Transverse colon (tissue), 4 donors: ENCODE measurements at places on chromosomes 7 and 10.
A peak's percentile ranks its signal among the peaks of the same experiment; 100 is the strongest.

DNA sequence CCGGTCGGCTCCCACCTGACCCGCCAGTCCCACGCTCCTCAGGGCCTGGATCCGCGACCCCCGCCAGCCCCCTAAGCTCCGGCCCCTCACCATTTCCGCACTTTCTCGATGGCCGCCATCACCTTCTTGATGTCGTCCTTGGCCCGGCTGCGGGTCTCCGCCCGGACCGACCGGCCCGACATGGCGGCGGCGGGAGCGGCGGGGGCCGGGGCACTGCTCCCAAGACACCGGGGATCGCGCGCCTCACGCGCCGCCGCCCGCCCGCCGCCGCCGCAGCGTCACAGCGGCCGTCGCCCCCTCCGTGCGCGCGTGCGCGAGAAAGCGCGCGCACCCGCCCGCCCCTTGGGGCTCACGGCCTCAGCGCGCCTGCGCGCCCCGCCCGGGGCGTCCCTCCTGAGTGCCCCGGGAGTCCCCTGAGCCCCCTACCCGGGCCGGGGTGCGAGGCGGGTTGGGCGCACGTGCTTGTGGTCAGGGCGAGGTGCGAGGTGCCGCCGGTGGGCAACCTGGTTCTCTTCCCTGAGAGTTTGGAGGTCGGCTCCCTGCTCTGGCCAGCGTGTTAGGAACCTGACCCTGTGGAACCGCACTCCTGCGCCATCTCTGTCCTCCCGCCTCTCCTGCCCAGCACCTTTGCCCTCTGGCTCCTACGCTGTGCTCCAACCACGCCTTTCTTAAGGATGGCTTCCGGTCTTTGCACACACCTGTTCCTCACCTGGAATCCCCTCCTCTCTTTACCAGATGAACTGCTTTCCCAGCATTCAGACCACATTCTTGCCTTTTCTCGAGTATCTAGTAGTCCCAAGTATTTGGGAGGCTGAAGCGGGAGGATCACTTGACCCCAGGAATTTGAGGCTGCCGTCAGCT, at the start of gene BCL7B:
BCL7B (minus strand) TSS at position 294 of the 861 bp plus-strand sequence; CDS start at position 182, 112 bp downstream.
- H3K4me3 ChIP-seq: peak within 1 kb of the TSS; percentile 87
- no peaks in the 10 kb centered on the region for H3K27me3 ChIP-seq
- peaks cover 15% of the 10 kb centered on the region for H3K36me3 ChIP-seq
- peaks cover 34% of the 10 kb centered on the region for H3K4me1 ChIP-seq

GRCh38 chr7:100739934-100740333, 6.5 kb downstream of the ZAN start:
- no peaks in the 10 kb centered on the region for H3K4me1 ChIP-seq
- H3K36me3 ChIP-seq: no peaks in the 10 kb centered on the region
- no peak overlapping the region for H3K27ac ChIP-seq

DNA sequence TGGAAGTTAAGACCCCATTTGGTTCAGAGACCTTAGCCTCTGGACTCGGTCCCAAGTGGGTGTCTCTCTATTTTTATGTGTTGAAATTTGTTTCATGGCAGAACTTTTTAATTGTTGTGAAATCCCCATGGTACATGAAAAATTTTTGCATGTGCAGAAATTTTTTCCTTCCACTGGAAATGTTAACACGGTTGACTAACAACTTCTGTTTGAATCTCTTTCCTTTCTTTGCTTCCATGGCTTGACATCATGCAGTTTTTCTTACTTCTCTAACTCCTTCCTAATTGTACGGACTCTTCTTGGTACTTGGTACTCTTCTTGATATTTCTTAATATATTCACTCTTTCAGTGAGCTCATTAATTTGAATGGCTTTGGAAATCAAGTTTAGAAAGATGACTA, 18.3 kb downstream of the MDFIC start:
- DNase-seq: no peak
- H3K4me3 ChIP-seq: no peak overlapping the region
- H3K36me3 ChIP-seq: no peaks in the 10 kb centered on the region

DNA sequence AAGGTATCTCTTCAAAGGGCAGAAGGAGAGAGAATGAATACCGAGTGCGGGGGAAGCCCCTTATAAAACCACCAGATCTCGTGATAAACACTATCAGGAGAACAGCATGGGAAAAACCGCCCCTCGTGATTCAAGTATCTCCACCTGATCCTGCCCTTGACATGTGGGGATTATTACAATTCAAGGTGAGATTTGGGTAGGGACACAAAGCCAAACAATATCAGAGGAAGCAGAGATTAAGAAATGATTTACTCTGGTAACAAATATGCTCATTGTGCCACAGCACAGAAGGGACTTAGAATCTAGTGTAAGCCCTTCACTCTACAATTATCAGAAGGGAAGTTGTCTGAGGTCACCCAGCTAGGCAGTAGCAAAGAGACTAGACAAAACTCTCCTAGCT, 40.1 kb upstream of the ZNRF2 start:
- no peaks in the 10 kb centered on the region for H3K36me3 ChIP-seq
- no peak overlapping the region for H3K4me3 ChIP-seq
- DNase-seq: no peak
- no peaks in the 10 kb centered on the region for H3K4me1 ChIP-seq
- H3K27ac ChIP-seq: no peak overlapping the region

- H3K36me3 ChIP-seq: no peaks in the 10 kb centered on the region
- no peak overlapping the region for H3K4me3 ChIP-seq
- peak; percentile 28 for DNase-seq
- H3K4me1 ChIP-seq: peaks cover 16% of the 10 kb centered on the region
Measured at GRCh38 chr10:79390551-79391229, 43.4 kb downstream of the PPIF start.

DNA sequence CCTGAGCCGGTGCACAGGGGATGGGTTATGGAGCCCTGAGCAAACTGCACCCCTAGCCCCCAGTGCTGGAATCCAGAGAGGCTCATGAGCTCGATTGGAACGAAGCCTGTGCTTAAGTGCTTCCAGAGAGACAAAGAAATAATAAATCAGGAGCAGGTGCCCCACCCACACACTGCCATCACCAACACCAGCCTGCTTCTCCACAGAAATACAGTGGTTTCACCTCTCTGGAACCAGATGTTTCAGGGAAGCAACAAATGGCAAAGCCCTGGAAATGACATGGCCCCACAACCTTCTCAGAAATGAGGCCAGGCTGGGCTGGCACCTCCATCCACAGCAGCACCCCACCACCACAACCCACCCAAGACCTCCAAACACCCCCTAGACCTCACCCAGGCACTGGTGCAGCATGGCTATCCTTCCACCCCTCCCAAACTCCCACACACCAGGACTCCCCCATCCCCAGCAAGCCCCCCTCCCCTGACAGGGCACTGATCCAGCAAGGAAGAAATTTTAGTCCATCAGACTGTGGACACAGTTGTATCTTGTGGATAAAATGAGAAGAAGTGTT, 4.1 kb upstream of the SLC18A3 start:
- H3K36me3 ChIP-seq: no peaks in the 10 kb centered on the region
- H3K4me1 ChIP-seq: peaks cover 9% of the 10 kb centered on the region
- H3K4me3 ChIP-seq: no peak overlapping the region
- no peak overlapping the region for H3K27ac ChIP-seq

- H3K27me3 ChIP-seq: peaks cover 31% of the 10 kb centered on the region
- no peak overlapping the region for H3K27ac ChIP-seq
- no peaks in the 10 kb centered on the region for H3K4me1 ChIP-seq
- H3K36me3 ChIP-seq: no peaks in the 10 kb centered on the region
- H3K4me3 ChIP-seq: no peak overlapping the region
Measured at GRCh38 chr10:117087521-117087920, 50.5 kb downstream of the VAX1 start.

GRCh38 chr7:36048141-36048901, 104.7 kb upstream of the EEPD1 start:
- H3K27me3 ChIP-seq: no peaks in the 10 kb centered on the region
- no peak overlapping the region for H3K4me3 ChIP-seq
- DNase-seq: no peak
- H3K4me1 ChIP-seq: no peaks in the 10 kb centered on the region

GRCh38 chr7:6205971-6206660, 66.3 kb downstream of the CYTH3 start:
- H3K27me3 ChIP-seq: no peaks in the 10 kb centered on the region
- no peaks in the 10 kb centered on the region for H3K36me3 ChIP-seq
- DNase-seq: no peak
- no peak overlapping the region for H3K27ac ChIP-seq

DNA sequence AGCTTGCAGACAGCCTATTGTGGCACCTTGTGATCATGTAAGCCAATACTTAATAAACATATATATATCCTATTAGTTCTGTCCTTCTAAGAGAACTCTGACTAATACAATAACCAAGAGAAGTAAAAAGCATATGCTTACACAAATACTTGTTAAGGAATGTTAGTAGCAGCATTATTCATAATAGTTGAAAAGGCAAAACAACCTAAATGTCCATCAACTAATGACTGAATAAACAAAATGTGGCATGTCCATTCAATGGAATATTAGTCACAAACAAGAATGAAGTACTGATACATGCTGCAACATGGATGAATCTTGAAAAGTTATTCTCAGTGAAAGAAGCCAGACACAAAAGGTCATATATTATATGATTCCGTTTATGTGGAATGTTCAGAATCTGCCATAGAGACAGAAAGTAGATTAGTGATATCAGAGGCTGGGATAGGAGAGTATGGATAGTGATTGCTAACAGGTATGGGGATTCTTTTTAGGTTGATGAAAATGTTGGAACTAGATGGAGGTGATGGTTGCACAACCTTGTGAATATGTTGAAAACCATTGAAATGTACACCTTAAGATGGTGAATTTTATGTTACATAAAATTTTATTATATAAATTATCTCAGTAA, 112.5 kb upstream of the UNC5B start:
- H3K4me1 ChIP-seq: no peaks in the 10 kb centered on the region
- no peak overlapping the region for H3K4me3 ChIP-seq
- H3K27me3 ChIP-seq: peaks cover 36% of the 10 kb centered on the region
- no peaks in the 10 kb centered on the region for H3K36me3 ChIP-seq
- no peak for DNase-seq
- no peak overlapping the region for H3K27ac ChIP-seq

DNA sequence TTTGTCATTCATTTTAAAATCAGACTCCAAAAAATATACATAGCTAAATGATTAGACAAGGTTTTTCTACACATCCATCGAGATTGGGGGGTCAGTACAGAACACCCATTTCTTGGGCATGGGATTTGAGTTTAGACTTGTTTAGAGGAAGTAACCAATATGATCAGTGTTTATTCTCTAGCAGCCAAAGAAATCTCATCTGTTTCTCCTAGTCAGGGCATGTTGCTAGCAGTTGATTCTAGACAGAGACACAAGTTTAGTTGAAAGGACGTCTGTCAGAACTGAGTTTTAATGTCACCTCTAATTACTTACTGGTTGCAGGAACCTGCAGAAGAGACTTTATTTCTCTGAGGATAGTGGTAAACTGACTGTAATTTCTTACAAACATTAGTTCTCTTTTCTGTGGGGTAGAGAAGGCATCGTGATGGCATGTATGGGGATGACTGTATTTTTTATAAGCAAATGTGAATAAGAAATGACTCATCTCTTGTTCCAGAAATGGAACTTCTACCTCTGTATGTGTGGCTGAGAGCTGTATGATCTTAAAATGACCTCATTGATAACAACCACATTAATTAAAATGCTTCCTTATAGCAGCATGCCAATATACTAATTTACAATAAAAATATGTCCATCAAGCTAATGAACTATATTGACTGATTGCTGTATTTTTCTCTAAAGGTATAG, 30.6 kb upstream of the RHOBTB1 start:
- no peak for DNase-seq
- peaks cover 4% of the 10 kb centered on the region for H3K4me1 ChIP-seq
- H3K27me3 ChIP-seq: no peaks in the 10 kb centered on the region
- no peak overlapping the region for H3K27ac ChIP-seq

- H3K4me3 ChIP-seq: peak overlapping the region; percentile 46
- H3K27ac ChIP-seq: peak overlapping the region; percentile 87
- peaks cover 91% of the 10 kb centered on the region for H3K27me3 ChIP-seq
- H3K4me1 ChIP-seq: peaks cover 8% of the 10 kb centered on the region
- H3K36me3 ChIP-seq: no peaks in the 10 kb centered on the region
- DNase-seq: peak; percentile 21
Measured at GRCh38 chr10:114042895-114043531, 653 bp upstream of the ADRB1 start.

DNA sequence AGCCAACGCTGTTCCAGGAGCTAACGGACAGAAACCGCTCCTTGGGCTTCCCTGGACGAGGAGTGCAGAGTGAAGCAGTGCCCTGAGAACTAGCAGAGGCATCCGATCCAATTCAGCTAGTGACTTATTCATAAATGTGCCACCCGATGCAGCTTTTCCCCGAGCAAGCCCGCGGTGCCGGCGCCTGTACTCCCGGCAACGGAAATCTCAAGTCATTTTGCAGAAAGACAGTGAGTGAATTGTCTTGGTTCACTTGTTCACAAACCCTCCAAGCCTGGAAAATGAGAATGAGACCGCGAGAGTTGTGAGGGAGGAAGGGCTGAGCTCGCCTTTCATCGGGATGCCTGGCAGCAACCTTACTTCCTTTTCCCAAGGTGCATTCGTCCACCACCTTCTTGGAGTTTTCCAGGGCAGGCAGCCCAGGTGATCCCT, 87.5 kb downstream of the COBL start:
- no peaks in the 10 kb centered on the region for H3K27me3 ChIP-seq
- no peaks in the 10 kb centered on the region for H3K36me3 ChIP-seq
- no peak for DNase-seq
- no peak overlapping the region for H3K27ac ChIP-seq

- H3K4me1 ChIP-seq: peaks cover 11% of the 10 kb centered on the region
- DNase-seq: no peak
- peaks cover 99% of the 10 kb centered on the region for H3K27me3 ChIP-seq
- H3K27ac ChIP-seq: no peak overlapping the region
Measured at GRCh38 chr10:124451276-124451675, 1.4 kb upstream of the NKX1-2 start.

GRCh38 chr7:26348234-26348851, 56.7 kb downstream of the SNX10 start:
- H3K4me1 ChIP-seq: no peaks in the 10 kb centered on the region
- H3K4me3 ChIP-seq: no peak overlapping the region
- H3K27me3 ChIP-seq: no peaks in the 10 kb centered on the region

DNA sequence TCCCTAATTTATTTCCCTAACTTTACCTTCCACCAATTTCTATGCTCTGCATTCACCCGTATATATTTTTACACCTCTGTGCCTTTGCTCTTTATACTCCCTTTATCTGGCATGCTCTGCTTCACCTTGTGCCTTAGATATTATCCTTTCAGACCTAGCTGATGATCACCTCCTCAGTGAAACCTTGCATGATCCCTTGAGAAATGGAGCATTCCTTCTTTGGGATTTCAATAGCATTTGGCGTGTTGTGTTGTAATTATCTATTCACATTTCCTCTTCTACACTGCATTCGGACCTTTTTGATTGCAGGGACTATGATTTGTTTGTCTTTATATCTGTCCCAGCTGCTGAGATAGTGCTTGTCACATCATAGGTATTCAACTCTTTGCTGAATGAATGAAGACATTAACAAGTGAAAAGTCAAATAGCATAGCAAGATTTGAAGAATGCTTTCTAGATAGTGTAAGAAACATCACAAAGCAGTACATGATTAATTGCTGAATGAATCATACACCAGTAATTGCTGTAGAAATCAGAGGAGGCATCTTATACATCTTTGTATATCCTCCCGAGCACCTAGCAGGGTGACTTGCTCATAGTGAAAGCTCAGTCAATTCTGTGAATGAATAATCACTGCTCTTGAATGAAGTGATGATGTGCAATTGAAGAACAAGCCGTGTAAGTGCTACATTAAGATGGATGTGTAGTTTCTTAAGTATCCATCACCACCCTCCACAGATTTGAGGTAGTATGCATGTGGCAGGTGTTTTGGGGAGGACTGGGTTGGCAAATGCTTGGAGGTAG, 2.0 kb upstream of the TM9SF3 start:
- H3K4me3 ChIP-seq: no peak overlapping the region
- no peaks in the 10 kb centered on the region for H3K27me3 ChIP-seq
- peak overlapping the region; percentile 98 for H3K27ac ChIP-seq
- H3K4me1 ChIP-seq: peaks cover 45% of the 10 kb centered on the region
- no peaks in the 10 kb centered on the region for H3K36me3 ChIP-seq
- no peak for DNase-seq
